ENCODE measurements at places on chromosomes 12 and 14.

DNA sequence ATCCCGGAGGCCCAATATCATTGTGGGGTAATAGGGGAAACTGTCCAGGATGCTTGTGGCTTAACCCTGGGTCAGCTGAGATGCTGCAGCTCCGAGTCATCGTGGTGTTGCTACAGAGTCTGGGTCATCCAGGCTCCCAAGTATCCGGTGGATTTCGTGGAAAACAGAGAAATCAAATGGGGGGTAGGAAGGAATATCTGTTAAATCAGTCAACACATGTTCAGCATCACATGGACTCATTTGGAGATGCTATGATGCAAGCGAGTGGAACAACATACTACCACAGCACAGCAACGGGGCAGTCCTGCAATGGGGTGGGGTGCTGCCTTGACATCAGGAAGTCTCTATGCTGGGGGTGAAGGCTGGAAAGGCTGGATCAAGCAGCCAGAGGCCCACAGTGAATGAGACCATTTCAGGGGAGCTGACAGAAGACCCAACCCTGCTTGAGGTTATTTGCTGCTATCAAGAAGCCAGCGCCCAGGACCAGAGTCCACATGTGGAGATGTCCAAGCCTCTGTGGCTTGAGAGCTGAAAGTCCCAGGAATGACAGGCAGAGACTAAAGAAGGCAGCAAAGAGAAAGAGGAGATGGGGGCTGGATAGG, 22.9 kb downstream of the VDR start:
- H3K4me1 ChIP-seq: peaks cover 15% of the 10 kb centered on the region
- no peaks in the 10 kb centered on the region for H3K27me3 ChIP-seq
- no peak overlapping the region for H3K4me3 ChIP-seq
- no peaks in the 10 kb centered on the region for H3K36me3 ChIP-seq
- H3K27ac ChIP-seq: no peak overlapping the region

DNA sequence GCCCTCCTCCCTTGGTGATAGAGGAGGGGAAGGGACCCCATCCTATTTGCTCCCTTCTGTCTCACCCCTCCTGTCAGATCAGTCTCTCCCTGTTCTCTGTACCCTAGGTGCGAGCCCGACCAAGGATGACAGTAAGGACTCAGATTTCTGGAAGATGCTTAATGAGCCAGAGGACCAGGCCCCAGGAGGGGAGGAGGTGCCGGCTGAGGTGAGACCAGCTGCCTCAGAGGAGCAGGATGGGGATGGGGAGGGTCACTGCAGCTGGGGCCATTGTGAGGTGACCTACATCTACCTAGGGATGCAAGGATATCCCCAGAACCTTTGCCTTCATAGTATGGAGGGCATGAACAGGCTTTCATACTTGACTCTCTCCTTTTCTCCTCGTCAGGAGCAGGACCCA, 22.2 kb downstream of the AGAP2 start:
- H3K36me3 ChIP-seq: peaks cover 34% of the 10 kb centered on the region
- peak; percentile 59 for DNase-seq
- no peak overlapping the region for H3K4me3 ChIP-seq
- H3K27ac ChIP-seq: no peak overlapping the region
- H3K4me1 ChIP-seq: no peaks in the 10 kb centered on the region
- H3K27me3 ChIP-seq: no peaks in the 10 kb centered on the region

DNA sequence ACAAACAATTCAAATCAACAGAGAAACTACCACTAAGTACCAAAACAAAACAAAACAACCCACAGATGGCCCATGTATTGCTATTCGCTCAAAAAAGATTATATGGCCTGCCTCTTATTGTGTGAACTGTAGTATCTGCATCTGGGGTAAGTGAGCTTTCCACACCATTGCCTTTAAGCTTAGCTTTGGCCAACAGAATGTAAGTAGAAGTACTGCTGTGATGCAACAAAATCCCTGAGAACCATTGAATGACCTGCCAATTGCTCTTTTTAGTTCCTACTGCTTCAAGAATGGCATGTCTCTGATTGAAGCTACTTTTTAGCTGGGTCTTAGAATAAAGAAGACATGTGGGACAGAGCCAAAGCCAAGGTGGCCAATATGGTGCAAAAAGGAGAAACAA, 32.5 kb downstream of the PPFIA2 start:
- H3K4me3 ChIP-seq: no peak overlapping the region
- H3K36me3 ChIP-seq: no peaks in the 10 kb centered on the region
- no peak overlapping the region for H3K27ac ChIP-seq
- H3K27me3 ChIP-seq: peaks cover 7% of the 10 kb centered on the region
- DNase-seq: no peak

DNA sequence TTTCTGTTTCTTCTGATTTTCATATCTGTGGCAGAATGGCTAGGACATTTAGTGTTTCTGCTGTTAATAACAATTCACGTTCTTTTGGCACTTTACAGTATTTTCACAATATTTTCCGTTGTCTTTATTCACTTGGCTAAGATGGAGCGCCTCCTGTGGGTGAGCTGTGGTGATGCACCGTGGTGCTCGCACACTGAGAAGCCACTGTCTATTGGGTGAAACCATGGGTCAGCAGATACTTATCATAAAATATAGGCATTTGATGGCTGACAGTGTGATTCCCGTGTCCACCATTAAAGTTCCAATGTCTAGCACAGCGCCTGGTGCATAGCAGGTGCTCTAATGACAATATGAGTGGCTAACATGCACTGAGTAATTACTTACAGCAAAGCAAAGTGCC, 141.8 kb downstream of the VRK1 start:
- H3K36me3 ChIP-seq: no peaks in the 10 kb centered on the region
- no peaks in the 10 kb centered on the region for H3K27me3 ChIP-seq
- no peak overlapping the region for H3K27ac ChIP-seq
- H3K4me3 ChIP-seq: no peak overlapping the region

DNA sequence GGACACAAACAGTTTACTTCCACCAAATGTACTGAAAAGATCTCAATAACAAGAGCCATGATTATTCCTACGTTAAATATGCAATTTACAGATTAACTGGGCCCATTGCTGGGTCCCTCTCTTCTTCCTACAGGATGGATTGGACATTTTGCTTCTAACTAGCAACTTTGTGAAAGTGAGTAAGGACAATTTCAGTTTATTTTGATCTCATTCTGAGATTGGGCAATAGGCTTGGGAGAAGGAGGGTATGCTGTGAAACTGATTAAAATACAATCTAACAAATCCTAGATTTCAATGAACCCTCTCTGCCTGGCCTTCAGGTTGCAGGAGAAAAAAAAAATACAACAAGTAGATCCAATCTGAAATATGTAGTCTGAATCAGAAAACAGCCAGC, 121.5 kb downstream of the PRKD1 start:
- H3K4me3 ChIP-seq: no peak overlapping the region
- H3K27ac ChIP-seq: peak overlapping the region; percentile 45
- peaks cover 12% of the 10 kb centered on the region for H3K4me1 ChIP-seq
- no peak for DNase-seq

DNA sequence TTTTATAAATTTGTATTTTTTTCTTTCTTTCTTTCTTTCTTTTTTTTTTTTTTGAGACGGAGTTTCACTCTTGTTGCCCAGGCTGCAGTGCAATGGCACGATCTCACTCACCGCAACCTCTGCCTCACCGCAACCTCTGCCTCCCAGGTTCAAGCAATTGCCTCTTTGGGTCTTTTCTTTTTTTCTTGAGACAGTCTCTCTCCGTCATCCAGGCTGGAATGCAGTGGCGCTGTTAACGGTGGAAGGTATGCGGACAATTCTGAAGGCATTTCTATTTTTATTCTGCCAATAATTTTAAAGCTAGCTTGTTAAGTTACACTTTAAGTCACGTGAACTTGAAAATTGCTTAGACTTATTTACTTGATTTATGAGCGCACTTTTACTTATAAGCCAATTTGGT, 8.8 kb upstream of the PHC1 start:
- DNase-seq: no peak
- H3K36me3 ChIP-seq: no peaks in the 10 kb centered on the region
- H3K27ac ChIP-seq: no peak overlapping the region
- H3K27me3 ChIP-seq: peaks cover 7% of the 10 kb centered on the region
- H3K4me3 ChIP-seq: no peak overlapping the region

DNA sequence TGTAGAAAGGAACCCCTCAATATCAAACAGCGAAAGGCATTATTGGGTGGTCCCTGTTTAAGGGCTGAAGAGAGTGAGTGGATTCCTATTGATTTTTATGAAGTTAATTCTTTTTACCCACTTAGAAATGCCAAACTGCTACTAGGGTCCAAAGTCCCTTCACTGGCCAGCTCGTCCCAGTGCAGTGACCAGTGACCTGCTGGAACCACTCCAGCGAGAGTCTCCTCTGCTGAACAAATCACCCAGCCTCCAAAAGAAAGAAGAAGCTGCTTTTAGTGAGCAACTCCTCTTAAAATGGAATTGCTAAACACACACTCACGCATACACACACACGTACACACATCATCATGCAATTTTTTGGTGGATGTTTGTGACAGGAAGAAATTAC, 198.2 kb upstream of the PLEKHG7 start:
- no peaks in the 10 kb centered on the region for H3K36me3 ChIP-seq
- DNase-seq: no peak
- peaks cover 42% of the 10 kb centered on the region for H3K4me1 ChIP-seq
- no peak overlapping the region for H3K4me3 ChIP-seq
- no peaks in the 10 kb centered on the region for H3K27me3 ChIP-seq
- H3K27ac ChIP-seq: peak overlapping the region; percentile 67

GRCh38 chr14:23548351-23549318, 2.9 kb downstream of the ZFHX2 start:
- H3K27ac ChIP-seq: no peak overlapping the region
- H3K4me3 ChIP-seq: no peak overlapping the region
- DNase-seq: no peak

GRCh38 chr14:63438065-63438757, 105.0 kb downstream of the PPP2R5E start:
- peak overlapping the region; percentile 61 for H3K4me3 ChIP-seq
- H3K36me3 ChIP-seq: no peaks in the 10 kb centered on the region
- peak overlapping the region; percentile 84 for H3K27ac ChIP-seq
- peaks cover 49% of the 10 kb centered on the region for H3K4me1 ChIP-seq
- H3K27me3 ChIP-seq: no peaks in the 10 kb centered on the region

- H3K4me1 ChIP-seq: peaks cover 20% of the 10 kb centered on the region
- H3K36me3 ChIP-seq: no peaks in the 10 kb centered on the region
- H3K27me3 ChIP-seq: peaks cover 33% of the 10 kb centered on the region
- no peak within 1 kb of the TSS for H3K27ac ChIP-seq
Measured at GRCh38 chr12:57479376-57480115, at the start of gene ARHGAP9. Gene ARHGAP9, minus strand, starts transcription at chr12:57479866. Its CDS starts 460 bp downstream, at chr12:57479406.

GRCh38 chr12:6301721-6302120, 8.8 kb upstream of the PLEKHG6 start:
- DNase-seq: no peak
- H3K36me3 ChIP-seq: no peaks in the 10 kb centered on the region
- no peak overlapping the region for H3K4me3 ChIP-seq
- H3K27ac ChIP-seq: no peak overlapping the region
